Thyroid gland (tissue), 4 donors: ENCODE measurements at places on chromosomes 5 and 9.

DNA sequence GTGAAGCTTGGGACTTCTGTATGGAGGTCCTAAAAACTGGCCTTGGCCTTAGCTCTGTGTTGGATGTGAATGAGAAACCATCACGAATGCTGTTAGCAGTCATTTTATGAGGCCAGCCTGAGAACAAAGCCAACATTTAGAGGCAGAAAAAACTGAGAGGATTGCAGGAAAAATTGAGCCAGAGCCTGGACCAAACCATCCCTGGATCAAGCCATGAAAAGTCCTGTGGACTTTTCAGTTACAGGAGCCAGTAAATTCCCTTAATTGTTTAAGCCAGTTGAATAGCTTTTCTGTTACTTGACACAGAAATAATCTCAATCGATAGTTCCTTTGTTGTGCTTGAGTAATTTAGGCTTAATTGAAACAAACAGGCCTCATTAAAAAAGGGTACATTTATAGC is 42.6 kb upstream of the SPATA31D4 start:
- no peak for DNase-seq

DNA sequence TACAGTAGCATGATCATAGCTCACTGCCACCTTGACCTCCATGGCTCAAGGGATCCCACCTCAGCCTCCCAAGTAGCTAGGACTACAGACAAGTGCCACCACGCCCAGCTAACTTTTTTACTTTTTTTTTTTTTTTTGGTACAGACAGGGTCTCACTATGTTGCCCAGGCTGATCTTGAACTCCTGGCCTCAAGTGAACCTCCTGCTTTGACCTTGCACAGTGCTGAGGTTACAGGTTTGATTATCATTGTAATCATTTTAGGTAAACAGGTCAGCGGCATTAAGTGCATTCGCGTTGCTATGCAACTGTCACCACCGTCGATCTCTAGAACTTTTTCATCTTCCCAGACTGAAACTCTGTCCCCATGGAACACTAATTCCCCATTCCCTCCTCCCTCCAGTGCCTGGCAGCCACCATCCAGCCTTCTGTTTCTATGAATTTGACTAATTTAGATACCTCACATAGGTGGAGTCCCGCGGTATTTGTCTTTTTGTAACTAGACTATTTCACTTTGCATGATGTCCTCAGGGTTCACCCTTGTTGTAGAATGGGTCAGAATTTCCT is 5.8 kb upstream of the CARD19 start:
- no peak for DNase-seq

DNA sequence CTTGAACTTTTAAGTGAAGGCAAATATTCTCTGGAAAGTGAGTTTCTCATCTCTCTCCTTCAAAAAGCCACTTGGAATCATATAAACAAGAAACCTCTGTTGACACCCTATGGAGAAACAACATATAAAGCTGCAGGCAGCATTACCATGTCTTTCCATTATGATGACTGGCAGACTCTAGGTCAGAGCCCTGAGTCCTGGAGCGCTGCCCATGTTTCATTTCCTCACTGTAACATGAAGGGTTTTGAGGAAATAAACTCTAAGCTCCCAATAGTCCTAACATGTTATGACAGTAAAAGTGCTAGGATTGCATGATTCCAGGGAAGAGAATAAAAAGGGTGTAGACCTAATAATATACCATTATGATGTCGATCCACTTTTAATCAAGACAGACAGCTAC is 220.6 kb downstream of the CTNND2 start:
- peak; percentile 12 for DNase-seq

DNA sequence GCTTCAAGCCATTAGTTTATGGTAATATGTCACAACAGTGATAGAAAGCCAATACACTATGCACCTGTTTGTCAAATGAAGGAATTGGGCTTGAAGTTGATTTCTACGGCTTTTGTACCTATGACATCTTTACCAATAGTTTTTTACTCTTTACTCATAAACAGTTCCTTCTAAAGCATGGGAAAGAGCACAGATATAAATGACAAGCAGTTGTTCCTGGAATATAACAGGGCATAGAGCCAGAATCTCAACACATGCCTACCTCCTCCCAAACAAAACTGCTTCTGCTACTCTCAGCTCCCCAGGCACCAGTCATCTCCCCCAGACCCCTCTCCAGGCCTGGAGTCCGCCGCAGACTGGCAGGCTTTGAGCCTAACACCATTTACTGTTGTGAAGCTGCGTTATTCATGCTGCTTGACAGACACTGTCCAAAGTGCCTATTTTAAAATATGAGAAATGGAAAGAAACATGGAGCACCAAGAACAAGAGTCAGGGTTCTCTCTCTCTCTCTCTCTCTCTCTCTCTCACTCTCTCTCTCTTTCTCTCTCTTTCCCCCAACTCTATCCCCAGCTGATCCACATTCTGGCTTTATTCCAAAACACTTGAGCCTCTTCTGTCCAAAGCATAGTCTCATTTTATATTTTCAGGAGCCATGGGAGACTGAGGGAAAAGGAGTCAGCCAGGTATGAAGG is 111.6 kb downstream of the ADRB2 start:
- DNase-seq: no peak

DNA sequence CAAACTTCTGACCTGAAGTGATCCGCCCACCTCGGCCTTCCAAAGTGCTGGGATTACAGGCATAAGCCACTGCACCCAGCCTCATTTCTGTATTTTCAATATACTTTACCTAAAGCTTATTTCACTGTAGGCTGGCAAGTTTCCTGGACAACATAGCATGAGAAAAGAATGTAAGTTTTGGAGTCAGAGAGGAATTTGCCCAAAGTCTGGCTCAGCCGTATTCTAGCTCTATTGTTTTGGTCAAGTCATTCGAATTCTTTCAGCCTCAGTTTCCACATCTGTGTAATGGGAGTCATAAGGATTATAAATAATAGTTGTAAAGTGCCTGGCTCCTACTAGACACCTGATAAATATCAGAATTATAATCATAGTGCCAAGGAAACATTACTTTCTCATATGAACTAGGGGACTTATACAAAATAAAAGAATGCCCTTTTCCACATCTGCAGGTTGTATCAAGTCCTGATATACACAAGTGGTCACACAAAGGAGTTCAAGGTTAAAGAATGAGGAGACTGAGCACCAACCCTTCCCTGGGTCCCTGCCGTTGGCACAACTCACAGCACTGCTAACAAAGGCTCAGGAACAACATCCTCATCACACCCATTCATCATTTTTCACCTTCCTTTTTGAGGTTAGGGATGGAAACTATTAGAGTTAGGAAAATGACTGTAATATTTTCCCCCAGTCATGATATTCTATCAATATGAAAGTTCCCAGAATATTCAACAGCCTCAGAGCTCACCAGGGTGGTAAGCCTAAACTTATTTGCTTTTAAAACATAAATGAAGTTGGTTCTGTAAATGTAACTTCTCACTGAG is 34.6 kb upstream of the RAI14 start:
- DNase-seq: no peak

DNA sequence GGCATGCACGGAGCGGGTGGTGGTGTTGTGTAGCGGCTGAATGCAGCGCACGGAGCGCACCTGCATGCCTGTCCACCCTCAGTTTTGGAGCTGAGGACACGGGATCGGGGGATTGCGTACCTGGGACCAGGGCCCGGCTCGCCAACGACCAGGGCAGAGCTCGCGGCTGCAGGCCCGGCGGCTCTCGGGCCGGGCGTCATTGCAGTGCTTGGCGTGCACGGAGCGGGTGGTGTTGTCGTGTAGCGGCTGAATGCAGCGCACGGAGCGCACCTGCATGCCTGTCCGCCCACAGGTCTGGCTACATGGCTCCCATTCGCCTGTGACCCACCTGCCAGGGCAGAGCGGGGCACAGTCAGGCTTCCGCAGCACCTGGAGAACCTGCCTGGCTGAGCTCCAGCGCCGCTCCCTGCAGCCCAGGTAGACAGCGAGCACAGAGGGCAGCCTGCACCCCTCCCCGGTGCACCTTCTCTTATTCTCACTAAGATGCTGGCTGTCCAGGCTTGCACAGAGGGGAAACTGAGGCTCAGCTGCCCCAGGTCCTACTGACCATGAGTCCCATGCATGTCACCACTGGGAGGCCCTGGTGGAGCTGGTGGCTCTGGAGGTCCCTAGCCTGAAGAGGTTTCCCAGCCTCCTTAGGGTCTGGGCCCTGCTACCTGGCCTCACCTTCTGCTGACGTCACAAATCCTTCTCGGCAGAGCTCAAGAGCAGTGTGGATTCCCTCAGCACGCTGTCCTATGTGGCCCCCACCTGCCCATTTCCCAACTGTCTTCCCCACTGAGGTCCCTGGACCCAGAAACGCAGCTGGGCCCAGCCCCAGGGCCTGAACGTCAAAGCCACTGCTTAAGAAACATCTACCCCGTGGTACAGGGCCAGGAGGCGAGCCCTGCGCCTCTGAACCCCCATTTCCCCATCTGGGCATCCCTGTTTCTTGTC is 64.9 kb downstream of the ZNF354C start:
- no peak for DNase-seq

DNA sequence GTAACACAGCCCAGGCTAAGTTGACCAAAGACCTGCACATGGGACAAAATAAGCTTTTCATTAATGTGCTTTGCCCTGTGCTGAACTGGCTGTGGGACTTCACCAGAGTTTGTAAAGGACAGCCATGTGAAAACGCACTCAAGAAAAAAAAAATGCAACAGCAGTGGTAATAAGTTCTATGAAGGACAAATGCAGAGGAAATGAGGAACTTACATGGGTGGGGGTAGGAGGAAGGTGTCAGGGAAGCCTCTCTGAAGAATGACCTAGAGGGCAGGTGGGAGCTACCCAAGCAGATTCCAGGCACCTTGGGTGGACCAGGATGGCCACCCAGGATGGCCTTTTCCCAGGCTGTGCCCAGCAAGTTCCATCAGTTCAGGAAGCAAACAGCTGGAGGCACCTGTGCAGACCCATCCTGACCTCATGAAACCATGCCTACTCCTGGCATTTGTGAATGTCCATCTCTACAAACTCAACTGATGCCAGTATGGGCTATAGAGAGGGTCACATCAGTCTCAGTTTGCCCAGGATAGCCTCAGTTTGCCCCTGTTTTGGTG is 6.7 kb upstream of the PHF2 start:
- no peak for DNase-seq

GRCh38 chr5:45376417-45376816 is 319.8 kb downstream of the HCN1 start:
- DNase-seq: no peak

DNA sequence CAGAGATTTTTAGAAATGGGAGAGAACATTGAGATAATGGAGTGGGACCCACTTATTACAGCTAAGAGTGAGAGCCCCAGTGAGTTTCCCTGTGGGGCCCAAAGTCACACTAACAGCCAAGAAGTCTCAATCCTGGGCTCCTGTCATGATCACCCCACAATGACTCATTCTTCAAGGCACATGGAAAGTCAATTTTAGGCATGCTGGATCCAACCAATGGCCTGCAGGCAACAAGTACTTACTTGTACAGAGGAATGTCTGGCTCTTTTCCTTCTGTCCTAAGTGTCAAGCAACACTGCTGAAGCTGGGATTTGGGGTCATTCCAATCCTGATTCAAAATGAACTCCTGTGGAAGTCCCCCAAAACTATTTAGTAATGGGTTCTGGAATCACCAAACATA is 123.1 kb downstream of the DROSHA start:
- DNase-seq: no peak

DNA sequence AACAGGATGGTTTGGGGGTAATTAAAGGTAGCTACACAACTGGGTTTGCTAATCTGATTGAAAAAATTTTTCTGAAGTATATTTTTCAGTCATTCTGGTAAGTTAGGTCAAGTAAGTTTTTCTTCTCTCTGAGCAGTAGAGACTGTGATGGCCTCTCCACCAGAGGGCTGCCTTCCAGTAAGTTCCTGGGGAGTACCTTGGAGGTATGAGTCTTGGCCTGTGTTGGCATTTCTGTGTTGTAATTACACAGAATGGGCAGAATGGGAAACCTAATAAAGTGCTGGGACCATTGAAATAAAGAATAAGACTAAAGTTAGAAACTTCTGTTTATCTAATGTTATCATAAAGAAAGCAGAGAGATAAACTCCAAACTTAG is 430.8 kb downstream of the ARHGEF28 start:
- DNase-seq: peak; percentile 56

DNA sequence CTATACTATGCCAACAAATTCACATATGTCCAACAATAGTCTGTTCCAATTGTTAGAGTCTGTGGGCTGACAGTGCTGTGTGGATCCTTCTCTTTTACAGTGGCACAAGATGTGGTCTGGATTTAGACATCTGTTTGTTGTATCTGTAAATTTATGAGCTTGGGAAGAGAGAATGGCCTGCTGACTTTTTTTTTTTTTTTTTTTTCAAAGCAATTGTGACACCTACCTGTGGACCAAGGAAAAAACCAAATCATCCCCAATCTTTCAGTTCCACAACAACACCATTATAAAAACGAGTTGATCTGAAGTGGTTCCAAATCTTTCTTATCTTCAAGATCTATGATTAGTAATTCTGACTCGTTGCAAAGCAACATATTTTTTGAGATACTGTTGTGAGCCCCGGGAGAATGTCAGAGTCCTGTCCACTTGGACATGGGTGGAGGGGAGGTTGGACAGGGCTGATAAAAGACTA is 4.9 kb downstream of the IRX2 start:
- DNase-seq: no peak
